NB4 (cell line): ENCODE measurements at places on chromosomes 6 and 20.

DNA sequence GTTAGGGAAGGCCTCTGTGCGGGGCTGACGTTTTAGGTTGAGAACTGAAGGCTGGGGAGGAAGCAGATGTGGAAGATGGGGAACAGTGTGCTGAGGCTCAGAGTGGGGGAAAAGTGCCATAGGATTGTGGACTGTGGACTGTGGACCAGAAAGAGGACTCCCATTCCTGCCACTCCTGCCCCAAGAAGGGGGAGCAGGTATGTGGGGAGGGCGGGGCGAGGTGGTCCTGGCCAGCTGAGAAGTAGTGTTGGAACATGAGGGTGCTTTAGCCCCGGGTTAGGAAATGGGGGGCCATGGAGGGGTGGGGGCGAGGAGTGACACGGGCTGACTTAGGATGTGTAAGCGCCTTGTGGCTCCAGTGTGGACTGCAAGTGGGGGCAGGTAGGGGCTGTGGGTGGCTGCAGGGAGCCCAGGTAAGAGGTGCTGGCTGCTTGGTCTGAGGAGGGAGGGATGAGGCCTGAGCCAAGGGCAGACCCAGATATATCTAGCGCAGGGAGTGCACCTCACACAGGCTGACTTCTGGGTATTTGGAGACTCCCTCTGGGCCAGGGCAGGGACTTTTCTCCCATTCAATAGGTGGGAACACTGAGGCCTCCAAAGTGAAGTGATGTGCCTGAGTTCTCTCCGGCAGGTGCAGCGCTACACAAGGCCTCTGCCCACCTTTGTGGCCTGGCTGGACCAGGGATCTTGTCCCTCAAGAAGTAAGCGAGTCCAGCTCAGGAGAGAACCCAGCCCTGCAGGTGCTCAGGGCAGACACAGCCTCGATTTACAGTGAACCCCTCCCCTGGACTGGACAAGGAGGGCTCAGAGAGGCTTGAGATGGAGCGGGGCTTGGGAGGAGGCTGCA, 76.6 kb upstream of the TOX2 start:
- DNase-seq, result no peak

GRCh38 chr6:105191351-105191750, 11.5 kb upstream of the POPDC3 start:
- no peak for DNase-seq

DNA sequence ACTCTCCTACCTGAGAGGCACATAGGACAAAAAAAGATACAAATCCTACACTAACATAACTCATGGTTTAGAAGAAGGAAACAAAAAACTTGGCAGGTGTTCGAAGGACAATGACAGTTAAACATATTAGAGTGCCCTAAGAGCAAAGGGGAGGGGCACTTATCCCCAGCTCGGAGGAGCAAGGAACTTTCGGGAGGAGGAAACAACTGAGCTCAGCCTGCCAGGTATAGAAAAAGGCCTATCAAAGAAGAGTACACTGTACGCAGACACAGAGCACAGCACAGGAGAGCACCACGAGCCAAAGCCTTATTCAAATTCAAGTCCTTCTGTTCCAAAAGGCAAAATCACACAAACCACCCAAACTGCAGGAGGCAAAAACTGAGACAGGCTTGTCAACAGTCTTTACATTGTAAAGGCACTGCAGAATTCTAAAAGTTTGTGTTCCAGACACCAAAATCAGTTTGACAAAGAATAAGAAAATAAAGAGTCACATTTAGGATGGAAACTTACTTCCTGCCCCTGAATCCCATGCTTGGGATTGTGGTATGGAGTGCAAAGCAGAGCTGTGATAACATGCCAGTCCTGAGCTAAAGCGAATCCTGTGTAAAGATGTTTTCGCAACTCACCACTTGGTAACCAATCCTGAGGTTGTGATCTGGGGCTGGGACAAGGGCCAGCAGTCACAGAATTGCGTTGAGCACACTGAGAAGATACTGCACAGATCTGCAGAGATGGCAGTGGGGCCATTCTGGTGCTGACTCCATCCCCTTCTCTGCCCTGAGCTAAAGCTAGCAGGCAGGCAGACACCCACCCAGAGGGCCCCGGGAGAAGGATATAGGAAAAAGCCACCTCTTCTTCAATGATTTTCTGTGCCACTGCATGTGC, 108.6 kb downstream of the CHD6 start:
- peak; percentile 8 for DNase-seq

DNA sequence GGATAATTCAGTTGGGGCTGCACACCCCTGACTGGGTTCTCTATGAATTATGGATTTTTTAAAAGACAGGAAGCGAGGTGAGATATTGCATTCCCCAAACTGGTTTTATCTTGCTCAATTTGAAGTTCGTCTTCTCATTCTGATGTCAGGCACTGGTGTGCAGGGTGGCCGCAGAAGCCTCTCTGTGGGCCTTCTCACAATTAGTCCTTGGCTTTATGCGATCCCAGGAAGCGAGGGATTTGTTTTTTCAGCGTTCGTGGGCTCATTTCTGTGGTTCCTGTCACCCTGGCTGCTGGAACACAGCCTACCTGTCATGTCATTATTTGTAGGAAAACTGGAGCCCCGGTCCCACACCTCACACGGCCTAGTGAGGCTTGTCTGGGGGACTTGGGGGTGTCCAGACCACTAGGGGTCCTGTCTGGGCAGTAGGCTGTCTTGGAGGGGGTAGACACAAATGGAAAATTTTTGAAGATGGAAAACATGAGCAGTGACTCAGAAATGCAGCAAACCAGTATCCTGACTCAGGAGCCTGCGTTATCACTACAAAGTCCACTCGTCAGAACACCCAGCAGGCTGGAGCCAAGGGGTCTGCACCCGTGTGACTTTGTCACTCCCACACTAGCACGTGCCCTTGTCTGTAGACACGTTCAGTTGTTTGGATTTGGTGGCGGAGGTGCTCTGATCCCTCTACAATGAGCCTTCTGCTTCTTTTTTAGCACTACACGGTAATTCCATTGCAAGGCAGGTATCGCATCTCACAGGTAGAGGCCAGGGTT, 42.2 kb downstream of the GNAS-AS1 start:
- DNase-seq, result no peak

- no peak for DNase-seq
Observed at GRCh38 chr6:129744201-129744879, 34.4 kb upstream of the ARHGAP18 start.

DNA sequence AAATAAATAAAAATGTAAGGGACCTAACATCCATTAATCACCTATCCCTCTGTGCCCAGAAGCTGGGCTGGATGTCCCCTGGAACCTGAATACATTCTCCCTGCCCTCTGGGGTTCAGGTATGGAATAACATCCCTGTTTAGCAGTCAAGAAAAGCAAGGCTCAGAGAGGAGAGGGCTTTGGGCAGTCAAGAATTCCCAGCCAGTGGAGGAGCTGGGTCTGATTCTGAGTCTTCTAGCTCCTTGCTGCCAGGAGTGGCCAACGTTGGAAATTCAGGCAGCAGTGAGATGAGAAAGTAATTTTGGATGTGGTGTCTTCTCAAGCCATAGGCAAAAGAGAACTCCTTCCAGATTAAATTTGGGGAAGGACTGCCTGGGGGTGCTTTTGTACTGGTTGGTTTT, 42.6 kb upstream of the ZNFX1 start:
- peak; percentile 28 for DNase-seq
